ENCODE measurements at places on chromosomes 2 and 18.
A peak's percentile ranks its signal among the peaks of the same experiment; 100 is the strongest.

GRCh38 chr2:231355508-231356465 is 39.7 kb upstream of the B3GNT7 start:
- peaks cover 18% of the 10 kb centered on the region for H3K4me1 ChIP-seq
- no peak for DNase-seq
- peaks cover 30% of the 10 kb centered on the region for H3K36me3 ChIP-seq
- no peak overlapping the region for H3K27ac ChIP-seq
- H3K4me3 ChIP-seq: no peak overlapping the region

- no peak overlapping the region for H3K4me3 ChIP-seq
- DNase-seq: no peak
- no peaks in the 10 kb centered on the region for H3K27me3 ChIP-seq
- no peaks in the 10 kb centered on the region for H3K36me3 ChIP-seq
- peaks cover 5% of the 10 kb centered on the region for H3K4me1 ChIP-seq
Observed at GRCh38 chr2:179234658-179235240, 29.9 kb downstream of the SESTD1 start.

- H3K4me3 ChIP-seq: no peak overlapping the region
- DNase-seq: no peak
- no peaks in the 10 kb centered on the region for H3K27me3 ChIP-seq
- H3K4me1 ChIP-seq: peaks cover 13% of the 10 kb centered on the region
Observed at GRCh38 chr2:234029150-234029733, 21.3 kb upstream of the SPP2 start.

DNA sequence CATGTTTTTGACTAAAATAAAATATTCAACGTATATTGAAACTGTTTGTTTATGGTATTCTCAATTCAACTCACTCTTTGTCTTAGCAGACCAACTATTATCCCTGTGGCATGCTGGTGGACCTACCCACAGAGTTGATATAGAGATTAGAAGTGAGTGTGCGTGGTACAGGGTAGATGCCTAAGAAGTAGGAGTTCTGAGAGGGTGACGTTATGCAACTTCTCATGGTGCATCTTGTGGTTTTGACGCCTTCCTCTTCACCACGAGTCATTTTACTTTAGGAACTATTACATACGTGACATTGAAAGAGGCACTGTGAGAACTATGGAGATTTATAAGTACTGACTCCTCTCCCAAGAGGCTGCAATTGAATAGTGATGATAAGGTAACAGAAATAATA is 26.6 kb upstream of the NAPG start:
- no peaks in the 10 kb centered on the region for H3K4me1 ChIP-seq
- H3K27ac ChIP-seq: no peak overlapping the region
- H3K27me3 ChIP-seq: no peaks in the 10 kb centered on the region
- H3K4me3 ChIP-seq: no peak overlapping the region
- DNase-seq: peak; percentile 12
- H3K36me3 ChIP-seq: no peaks in the 10 kb centered on the region

- no peaks in the 10 kb centered on the region for H3K36me3 ChIP-seq
- no peak overlapping the region for H3K4me3 ChIP-seq
- DNase-seq: no peak
- no peaks in the 10 kb centered on the region for H3K27me3 ChIP-seq
- no peaks in the 10 kb centered on the region for H3K4me1 ChIP-seq
Observed at GRCh38 chr18:64270608-64271007, 121.7 kb upstream of the LINC00305 start.

GRCh38 chr18:58392324-58393000 is 236.4 kb downstream of the ALPK2 start:
- no peak overlapping the region for H3K4me3 ChIP-seq
- H3K36me3 ChIP-seq: peaks cover 29% of the 10 kb centered on the region
- H3K27me3 ChIP-seq: no peaks in the 10 kb centered on the region
- no peaks in the 10 kb centered on the region for H3K4me1 ChIP-seq
- no peak overlapping the region for H3K27ac ChIP-seq
- no peak for DNase-seq

DNA sequence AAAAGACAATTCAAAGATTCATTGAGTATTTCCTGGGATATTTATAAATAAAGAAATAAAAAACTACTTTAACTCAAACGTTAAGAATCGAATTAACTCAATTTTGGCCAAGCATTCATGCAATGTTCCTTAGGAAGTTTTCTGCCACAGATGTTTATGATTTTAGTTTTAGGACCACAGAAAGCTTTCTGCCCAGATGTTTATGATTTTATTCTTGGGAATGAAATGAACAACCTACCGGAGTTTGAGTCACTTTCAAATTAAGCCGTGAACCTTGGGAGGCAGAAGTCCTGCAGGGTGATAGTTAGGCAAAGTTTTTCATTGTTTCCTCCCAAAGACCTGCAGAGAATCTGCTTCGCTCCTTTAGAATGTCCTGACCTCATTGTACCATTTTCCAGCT is 34.7 kb upstream of the MBP start:
- peaks cover 7% of the 10 kb centered on the region for H3K4me1 ChIP-seq
- H3K27ac ChIP-seq: no peak overlapping the region
- no peak overlapping the region for H3K4me3 ChIP-seq

DNA sequence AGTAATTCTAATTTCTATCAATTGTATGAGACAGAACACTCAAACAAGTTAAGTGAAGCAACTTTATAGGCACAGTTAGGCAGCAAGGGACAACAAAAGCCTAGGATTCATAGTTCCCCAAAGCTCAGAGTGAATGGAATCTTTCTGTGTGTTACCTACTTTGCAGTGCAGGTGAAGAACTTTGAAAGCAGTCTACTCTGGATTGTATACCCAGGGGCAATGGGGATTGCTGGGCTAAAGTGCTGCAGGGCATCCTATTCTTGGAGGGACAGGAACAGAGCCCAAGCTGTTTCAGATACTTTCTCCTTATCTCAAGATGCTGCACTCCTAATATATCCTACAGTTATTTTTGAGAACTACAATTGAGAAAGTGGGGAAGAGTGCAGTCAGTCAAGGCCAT is 207.6 kb downstream of the PLCL1 start:
- no peak overlapping the region for H3K4me3 ChIP-seq
- no peaks in the 10 kb centered on the region for H3K27me3 ChIP-seq
- H3K36me3 ChIP-seq: no peaks in the 10 kb centered on the region
- H3K27ac ChIP-seq: no peak overlapping the region

GRCh38 chr2:29628862-29629261 is 292.5 kb downstream of the ALK start:
- no peak overlapping the region for H3K27ac ChIP-seq
- H3K4me3 ChIP-seq: no peak overlapping the region
- H3K36me3 ChIP-seq: no peaks in the 10 kb centered on the region
- H3K4me1 ChIP-seq: no peaks in the 10 kb centered on the region
- H3K27me3 ChIP-seq: no peaks in the 10 kb centered on the region

DNA sequence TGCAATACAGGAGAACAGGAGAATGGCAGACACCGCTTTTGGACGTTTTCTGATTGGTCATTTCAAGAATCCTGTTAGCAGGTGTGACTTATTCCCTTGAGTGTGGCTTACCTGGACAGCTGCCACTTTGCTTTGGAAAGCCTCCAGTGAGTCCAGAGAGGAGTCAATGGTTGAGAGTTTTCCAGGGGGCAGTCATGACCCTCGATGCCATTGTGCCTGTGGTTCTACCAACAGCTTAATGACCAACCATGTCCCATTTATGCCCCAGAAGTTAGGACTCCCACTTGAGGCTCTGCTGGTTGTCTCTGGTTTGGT is 12.4 kb downstream of the IGFBP2 start:
- H3K4me3 ChIP-seq: no peak overlapping the region
- DNase-seq: no peak
- H3K36me3 ChIP-seq: no peaks in the 10 kb centered on the region
- no peak overlapping the region for H3K27ac ChIP-seq
- peaks cover 51% of the 10 kb centered on the region for H3K27me3 ChIP-seq

DNA sequence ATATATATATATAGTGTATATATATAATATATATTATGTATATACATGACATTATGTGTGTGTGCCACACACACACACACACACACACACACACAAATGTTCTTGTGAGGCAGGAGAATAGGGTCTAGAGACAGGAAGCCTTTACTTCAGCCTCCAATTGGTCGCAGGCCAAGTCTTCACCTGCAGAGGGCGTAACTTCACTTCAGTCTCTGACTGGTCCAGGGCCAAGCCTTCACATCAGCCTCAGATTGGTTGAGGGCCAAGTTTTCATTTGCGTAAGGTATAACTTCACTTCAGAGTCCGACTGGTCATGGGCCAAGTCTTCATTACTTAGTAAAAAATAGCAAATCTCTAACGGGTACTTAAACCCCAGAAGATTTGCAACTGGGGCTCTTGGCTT is 13.2 kb upstream of the SS18 start:
- no peak for DNase-seq
- no peaks in the 10 kb centered on the region for H3K36me3 ChIP-seq
- no peak overlapping the region for H3K4me3 ChIP-seq
- H3K27me3 ChIP-seq: no peaks in the 10 kb centered on the region
- no peak overlapping the region for H3K27ac ChIP-seq
- H3K4me1 ChIP-seq: no peaks in the 10 kb centered on the region

DNA sequence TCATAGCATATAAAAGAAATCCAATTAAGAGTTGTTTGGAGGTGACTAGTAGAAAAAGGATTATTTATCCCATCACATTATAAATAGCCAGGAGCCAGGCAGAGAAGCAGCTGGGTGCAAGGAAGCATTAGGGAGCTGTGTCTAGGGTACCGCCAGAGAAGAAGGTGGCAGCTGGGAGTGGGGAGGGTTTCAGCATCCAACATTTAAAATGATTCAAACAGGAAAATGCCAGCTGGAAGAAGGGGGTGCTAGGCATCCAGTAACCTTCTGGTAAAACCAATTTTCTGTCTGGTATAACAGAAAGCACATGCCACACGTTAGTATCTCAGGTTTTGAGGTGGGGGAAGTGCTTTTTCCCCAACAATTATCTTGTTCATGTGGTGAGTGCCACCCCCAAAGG is 452.4 kb downstream of the ZEB2 start:
- H3K27ac ChIP-seq: no peak overlapping the region
- H3K4me3 ChIP-seq: no peak overlapping the region
- DNase-seq: no peak

DNA sequence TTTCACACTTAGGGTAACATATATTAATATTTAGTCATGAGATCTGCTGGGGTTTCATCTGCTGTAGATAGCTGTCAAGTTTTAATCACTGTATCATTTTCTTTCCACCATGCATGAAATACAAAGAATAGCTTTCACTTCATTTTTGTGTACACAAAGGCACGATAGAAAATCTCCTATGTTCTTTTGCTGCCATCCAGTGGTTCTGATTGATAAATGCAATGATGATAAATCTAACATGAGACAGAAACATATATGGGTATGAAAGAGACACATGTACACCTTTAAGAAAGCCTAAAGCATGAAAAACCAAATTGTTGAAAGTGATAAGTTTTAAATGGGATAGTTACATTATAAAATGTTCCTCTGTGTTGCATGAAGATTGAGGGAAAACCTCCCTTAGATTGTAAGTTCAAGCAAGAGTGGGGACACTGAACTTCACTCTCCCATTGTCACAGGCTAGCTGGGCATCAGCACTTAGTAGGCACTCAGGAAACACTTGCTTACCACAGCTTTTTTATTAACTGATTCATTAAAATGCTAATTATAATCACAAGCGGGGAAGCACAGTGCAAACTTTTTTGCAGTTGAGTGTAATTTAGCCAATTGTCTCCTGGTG is 31.2 kb downstream of the C1D start:
- no peaks in the 10 kb centered on the region for H3K4me1 ChIP-seq
- H3K27me3 ChIP-seq: no peaks in the 10 kb centered on the region
- no peak overlapping the region for H3K4me3 ChIP-seq
- H3K36me3 ChIP-seq: no peaks in the 10 kb centered on the region

- DNase-seq: no peak
- H3K4me3 ChIP-seq: no peak overlapping the region
- H3K27ac ChIP-seq: no peak overlapping the region
- H3K4me1 ChIP-seq: no peaks in the 10 kb centered on the region
Observed at GRCh38 chr2:147293991-147294824, 550.6 kb upstream of the ACVR2A start.

DNA sequence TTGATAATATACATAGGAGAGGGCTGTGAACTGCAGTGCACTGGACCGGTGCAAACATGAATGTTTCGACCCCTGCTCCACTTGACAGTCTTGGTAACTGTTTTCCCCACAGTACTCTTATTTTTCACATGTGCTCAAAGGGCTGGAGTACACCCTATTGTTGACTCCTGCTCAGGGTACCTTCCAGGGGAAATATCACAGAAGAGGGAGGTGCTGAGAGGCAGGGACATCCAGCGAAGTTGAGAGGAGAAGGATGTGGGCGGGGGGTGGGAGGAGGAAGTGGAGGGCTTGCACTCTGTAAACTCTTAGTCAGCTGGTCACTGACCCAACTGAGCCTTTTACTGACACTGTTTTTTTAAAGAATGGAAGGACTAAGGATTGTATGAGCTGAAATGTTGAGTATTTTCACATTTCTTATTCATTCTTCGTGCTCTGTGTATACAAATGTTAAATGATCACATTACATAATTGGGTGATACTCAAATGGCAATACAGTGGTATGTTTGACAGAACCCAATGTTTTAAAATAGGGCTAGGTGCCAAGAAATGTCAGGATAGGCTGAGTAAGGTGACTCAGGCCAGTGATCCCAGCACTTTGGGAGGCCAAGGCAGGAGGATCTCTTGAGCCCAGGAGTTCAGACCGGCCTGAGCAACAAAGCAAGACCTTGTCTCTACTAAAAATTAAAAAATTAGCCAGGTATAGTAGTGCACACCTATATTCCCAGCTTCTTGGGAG is 10.0 kb downstream of the INPP4A start:
- peaks cover 4% of the 10 kb centered on the region for H3K36me3 ChIP-seq
- peak; percentile 74 for DNase-seq
- H3K4me3 ChIP-seq: no peak overlapping the region
- peaks cover 12% of the 10 kb centered on the region for H3K4me1 ChIP-seq

DNA sequence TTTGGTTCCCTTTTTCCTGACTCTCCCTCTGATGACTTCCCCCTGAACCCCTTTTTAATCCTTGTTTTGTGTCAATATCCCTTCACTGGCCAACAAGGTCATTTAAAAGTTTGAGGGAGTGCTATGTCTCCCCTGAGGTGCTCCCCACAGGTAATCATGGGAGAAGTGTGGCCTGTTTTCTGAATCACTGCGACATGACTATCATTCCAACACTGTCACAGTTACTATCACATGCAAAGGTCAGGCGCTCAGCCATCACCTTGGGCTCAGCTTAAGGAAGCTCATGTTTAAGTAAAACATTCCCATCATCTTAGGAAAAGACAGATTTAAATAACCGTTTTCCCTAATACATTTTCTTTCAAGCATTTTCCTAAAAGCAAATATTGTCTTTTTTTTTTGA is 20.9 kb upstream of the ACAA2 start:
- H3K4me1 ChIP-seq: peaks cover 11% of the 10 kb centered on the region
- no peak for DNase-seq
- peak overlapping the region; percentile 21 for H3K27ac ChIP-seq
- no peak overlapping the region for H3K4me3 ChIP-seq
